ENCODE measurements at places on chromosomes 2 and 18.

- DNase-seq, result peak; percentile 41
Measured at GRCh38 chr2:28801726-28802125, 8.9 kb upstream of the SPDYA start.

- no peak for DNase-seq
Measured at GRCh38 chr2:240655931-240656886, 26.5 kb downstream of the AQP12B start.

DNA sequence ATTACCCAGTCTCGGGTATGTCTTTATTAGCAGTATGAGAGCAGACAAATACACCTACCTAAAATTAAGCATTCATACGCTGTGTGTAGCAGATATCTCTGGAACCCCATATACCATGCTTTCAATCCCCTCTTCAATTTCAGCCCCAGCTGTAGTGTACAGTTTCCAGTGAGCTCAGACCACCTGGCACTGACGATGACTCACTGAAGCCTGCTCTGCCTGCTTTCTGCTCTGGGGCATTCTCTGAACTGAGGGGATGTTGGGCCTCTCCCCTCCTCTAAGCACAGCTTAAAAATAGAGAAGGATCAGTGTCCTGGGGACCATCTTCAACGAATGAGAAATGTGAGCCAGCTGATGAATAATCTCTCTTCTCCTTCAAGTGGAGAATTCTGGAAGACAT lies 8.7 kb upstream of the CCL20 start:
- DNase-seq, result no peak

- no peak for DNase-seq
Measured at GRCh38 chr2:18889565-18890332, 300.4 kb upstream of the NT5C1B start.

- DNase-seq, result no peak
Measured at GRCh38 chr2:125471963-125472362, 1184.0 kb upstream of the GYPC start.

DNA sequence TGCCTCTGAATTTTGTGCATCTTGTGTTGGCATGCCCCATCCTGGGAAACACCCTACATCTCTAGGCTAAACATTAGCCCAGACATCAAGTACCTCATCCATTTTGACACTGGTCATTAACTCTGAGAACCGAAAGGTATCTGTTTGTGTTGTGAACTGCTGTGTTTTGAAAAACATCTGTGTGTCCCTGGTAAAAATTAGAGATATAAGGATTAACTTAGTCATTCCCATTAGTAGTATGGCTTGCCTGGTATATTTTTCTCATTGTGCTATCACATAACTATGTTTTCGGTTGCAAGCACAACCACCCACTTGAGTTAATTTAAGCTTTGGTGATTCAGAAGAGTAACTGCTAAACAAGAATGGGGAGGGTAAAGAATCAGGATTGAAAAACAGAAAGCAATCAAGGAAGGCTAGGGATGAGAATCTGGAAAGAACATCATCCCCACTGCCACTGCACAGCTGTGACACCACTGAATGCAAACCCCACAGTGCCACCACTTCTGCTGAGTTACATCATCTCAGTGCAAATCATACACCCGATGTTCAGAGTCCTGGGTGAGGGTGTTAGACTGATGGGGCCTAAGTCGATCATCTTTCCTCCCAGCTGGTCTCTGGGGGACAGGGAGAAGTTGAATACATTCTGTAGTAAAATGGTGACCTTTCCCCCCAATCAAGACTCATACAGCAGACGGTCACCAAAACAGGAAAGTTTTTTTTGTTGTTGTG lies 234.0 kb downstream of the EPHA4 start:
- peak; percentile 89 for DNase-seq

GRCh38 chr2:2333076-2333475 lies 2.0 kb upstream of the MYT1L start:
- no peak for DNase-seq

DNA sequence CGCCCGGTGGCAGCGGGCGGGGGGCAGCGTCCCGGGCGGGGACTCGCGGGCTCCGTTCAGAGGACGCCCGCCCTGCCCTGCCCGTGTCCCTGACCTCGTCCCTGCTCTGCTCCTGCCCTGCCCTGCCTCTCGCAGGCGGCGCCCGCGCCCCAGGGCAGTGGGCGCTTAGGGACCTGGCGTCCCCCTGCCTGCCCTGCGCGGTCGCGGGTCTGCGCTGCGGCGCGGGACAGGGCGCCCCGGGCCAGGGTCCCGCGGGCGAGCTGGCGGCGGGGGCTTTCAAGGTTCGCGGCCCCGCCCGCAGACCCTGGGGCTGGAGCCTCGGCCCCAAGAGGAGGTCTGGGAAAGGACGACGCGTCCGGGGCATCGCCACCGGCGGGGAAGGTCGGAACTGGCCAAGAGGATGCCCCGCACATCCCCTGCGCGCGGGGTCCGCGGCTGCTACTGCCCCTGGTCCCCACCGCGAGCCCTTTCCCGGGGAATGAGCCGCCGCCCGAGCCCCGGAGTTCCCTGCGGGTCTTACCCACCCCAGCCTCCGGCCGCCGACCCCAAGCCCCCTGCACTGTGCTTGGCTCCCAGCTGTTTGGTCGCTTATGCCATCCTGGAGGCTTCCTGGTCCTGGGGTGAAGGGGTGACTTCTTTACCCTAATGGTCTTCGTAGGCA lies 679 bp downstream of the RNF144A start:
- DNase-seq, result no peak
